NCI-H524 treated with DMSO at 0.1 percent for 48 hours (cell line): ENCODE measurements at places on chromosomes 13 and 19.

DNA sequence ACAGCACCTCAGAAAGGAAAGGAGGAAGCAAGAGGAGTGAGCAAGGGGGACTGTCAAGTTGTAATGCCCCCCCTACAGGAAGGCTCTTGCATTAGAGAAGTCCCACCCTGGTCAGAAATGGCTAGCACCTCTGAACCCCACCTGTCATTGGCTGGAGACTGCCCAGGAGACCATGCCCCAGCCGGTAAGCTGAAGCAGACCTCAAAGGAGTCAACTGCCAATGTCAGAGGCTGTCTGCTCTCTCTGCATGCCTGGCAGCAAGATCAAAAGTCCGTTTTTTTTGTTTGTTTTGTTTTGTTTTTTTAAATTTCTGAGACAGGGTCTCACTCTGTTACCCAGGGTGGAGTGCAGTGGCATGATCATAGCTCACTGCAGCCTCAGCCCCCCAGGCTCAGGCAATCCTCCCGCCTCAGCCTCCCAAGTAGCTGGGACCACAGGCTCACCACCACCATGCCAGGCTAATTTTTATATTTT is 8.1 kb upstream of the BCL3 start:
- no peak for DNase-seq

DNA sequence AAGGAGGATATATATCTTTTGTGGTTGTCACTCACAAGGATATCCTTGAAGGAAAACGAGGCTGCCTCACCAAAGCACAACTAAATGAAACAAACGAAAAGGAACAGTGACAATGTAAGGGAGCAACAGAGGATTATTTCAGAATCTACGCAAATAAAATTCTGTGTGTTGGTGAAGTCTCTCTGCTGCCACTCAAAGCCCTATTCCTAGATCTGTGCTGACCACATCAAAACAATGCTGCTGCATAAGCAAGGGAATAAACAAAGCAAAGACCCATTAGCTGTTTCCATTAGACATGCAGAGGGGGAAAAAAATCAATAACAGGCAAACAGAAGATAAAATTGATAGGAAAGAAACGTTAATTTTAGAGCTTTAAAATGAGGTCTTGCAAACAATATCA is 204.4 kb downstream of the MZT1 start:
- no peak for DNase-seq

DNA sequence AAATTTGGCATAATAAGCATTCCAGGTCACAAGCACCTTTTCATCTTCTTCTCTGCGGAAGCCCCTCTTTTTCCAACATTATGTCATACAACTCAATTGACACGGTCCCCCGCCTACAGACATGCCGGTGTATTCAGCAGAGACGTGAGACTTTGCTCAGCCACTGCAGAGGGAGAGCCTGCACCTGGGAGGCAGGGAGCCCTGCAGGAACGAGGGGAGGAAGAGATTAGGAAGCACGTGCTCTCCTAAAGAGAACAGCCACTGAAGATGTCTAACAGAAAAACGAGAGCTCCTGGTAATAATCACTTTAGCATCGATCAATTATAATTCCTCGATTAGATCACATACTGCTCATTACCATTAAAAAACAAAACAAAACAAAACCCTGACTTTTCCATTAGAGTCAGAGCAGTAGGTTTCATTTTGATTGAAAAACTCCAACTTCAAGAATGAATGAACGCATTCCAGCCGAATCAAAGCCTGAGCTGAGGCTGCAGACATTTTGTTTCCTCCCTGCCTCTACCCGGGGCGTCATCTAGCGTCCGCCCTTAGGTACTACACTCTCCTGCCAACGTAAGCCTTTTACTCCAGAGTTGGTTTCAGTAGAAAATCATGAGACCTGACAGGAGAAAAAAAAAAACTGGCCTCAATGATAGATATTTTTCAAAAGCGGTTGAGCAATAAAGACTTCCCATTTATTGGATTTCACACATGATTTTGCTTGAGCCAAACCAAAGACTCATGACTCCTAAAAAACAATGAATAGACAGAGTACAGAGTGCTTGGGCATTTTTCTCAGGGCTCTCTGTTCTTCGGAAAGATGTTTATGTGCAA is 194.5 kb downstream of the KATNAL1 start:
- peak; percentile 58 for DNase-seq

DNA sequence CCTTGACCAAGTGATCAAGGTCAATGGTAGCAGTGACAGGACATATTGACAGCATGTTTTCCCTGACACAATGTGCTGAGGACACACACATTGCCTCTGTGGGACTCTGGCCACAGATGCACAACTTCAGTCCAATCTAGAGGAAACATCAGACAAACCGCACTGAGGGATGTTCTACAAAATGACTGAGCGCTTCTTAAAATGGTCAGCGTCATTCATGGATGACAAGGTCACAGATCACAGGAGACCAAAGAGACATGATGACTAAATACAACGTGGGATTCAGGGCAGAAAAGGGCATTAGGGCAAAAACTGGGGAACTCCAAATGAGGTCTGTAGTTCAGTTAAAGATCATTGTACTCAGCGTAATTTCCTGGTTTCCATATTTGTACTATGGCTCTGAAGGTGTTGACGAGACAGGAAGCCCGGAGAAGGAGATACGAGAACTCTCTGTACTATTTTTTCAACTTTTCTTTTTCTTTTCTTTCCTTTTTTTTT is 20.6 kb downstream of the PBX4 start:
- DNase-seq: no peak

DNA sequence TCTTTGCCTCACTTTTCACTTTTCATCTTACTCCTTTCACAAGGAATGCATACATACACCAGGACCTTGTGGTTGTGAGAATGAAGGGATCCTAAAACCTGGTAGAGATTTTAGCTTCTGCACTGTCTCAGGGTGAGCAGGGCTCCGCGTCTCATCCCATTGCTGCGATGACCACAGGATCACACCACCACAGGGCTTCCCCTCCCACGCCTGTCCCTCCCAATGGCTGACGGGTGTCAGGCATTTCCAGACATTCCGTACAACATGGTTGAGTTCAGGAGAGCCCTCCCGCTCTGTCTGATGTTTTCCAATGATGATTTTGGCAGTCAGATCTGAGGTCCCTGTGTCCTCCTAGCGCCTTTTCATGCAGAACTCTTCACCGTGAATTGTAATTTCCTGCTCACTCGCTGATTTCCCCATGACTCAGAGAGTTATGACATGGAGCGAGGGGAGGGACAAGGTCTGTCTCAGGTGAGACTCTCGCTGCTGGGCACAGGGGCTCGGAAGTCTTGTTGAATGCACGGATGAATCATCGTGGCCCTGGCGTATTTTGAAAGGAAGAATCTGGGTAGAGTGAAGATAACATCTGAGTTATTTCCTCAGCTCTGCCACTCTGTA is 102.8 kb downstream of the TEX29 start:
- DNase-seq: no peak

DNA sequence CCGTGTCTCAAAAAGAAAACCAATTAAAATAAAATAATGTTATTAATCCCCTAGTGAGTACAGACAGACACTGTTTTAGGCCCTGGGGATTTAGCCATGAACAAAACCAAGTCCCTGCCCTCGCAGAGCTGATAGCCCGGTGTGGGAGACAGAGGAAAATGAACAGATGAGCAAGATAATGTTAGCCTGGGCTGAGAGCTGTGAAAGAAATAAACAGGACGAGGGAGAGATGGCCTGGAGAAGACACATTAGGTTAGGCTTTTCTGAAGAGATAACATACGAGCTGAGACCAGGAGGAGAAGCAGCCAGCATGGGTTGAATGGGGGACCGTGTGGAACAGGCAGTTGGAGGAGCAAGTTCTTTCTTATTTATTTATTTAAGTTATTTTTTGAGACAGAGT is 9.0 kb downstream of the RELB start:
- DNase-seq: no peak

DNA sequence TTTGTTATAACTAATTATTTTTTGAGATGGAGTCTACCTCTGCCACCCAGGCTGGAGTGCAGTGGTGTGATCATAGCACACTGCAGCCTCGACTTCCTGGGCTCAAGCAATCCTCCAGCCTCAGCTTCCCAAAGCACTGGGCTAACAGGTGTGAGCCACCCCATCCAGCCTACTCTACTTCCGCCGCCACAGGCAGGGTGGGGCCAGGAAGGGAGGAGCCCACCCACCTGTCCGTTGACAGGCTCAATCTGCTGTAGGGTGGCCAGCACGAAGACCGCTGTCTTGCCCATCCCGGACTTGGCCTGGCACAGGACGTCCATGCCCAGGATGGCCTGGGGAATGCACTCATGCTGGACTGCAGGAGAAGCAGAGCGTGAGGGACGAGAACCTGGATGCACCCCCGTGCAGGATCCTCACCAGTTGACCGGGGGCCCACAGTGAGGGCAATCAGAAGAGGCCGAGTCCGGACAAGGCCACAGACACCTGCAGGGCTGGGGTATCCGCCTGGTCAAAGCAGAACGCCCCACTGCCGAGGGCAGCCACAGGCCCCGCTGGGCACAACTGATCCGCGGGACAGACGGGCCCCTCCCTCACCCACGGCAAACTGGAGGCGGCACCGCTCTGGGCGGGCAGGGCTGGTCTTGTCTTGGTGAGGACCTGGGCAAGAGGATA is 6.7 kb downstream of the DDX39A start:
- no peak for DNase-seq

DNA sequence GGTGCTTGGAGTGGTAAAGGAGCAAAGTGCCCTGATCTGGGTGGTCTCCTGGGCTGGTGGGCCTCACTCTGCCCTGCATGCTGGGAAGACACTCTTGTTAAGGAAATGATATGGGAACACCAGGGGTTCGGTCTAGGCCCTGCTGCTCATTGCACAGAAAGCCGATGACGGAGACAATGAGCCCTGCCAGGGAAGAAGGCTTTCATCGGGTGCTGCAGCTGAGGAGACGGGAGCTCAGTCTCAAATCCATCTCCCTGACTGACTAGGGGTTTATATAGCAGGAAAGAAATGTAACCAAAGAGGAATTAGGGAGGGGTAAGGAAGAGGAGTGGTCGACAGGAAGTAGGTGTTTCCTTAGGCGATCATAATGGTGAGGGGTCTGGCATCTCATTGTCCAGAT is 253.4 kb downstream of the TEX29 start:
- no peak for DNase-seq

DNA sequence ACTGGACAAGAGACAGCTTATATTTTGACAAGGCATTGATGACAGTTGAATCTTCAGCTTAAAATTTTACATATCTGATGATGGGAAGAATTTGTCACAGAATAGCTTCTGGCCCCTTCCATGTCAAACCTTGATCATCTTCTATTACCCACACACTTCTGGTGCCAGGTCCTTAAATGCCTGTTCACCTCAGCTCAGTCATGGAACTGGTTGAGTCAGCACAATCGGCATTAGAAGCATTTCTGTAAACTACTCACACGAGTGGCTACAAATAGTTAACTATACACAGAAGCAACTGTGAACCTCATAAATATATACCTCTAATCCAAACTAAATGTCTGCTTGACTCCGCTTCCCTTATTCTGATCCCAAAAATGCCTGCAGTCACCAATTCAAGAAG is 161.2 kb downstream of the FOXO1 start:
- no peak for DNase-seq

GRCh38 chr13:52405767-52406494 is at the start of gene THSD1:
THSD1 (minus strand) TSS chr13:52406172; CDS start chr13:52402600, 3,572 bp downstream.
- DNase-seq: no peak

DNA sequence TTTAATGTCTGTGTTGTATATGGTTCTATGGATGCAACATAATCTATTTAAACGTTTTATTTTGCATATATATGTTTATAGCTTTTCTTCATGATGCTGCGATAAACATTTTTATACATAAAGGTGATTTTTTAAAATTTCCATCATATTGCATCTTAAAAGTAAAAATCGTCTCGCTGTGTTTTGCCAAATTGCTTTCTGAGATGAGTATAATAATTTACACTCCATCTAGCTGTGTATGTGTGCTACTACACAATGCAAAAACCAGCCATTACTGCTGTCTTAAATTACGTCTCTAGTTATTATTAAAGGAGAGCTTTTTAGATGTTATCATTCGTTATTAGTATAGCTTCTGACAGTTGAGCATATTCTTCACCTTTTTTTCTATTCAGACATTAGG is 37.2 kb downstream of the METTL21C start:
- no peak for DNase-seq

- no peak for DNase-seq
Observed at GRCh38 chr13:20513466-20513995, 12.1 kb downstream of the CRYL1 start.

- no peak for DNase-seq
Observed at GRCh38 chr19:7942981-7943443, 454 bp downstream of the TIMM44 start.

DNA sequence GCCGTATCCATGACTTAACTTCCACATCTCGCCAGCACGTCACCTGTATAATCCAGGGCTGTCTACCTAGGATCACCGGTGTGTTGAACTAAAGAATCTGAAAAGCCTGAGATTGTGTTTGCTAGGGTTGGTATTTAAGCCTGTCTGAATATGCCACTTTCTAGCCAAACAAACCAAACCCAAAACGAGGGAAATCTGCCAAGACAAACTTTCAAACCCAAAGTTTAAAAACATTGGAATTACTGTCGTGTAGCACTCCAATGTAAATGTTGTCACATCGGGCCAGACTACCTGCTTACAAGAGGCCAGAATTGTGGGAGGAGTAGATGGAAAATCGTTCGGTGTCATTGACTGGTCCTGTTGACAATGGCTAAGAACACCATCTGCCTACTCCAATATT is 747.8 kb downstream of the EFNB2 start:
- DNase-seq: no peak

GRCh38 chr13:106047859-106048258 is 487.6 kb downstream of the EFNB2 start:
- no peak for DNase-seq

DNA sequence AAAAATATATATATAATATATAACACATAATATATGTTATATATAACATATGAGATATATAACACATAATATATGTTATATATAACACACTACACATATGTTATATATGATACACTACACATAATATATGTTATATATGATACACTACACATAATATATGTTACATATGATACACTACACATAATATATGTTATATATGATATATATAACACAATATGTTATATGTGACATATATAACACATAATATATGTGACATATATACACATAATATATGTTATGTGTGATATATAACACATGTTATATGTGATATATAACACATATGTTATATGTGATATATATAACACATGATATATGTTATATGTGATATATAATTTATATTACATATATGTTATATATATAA is 129.7 kb downstream of the CACNA1A start:
- DNase-seq: no peak

DNA sequence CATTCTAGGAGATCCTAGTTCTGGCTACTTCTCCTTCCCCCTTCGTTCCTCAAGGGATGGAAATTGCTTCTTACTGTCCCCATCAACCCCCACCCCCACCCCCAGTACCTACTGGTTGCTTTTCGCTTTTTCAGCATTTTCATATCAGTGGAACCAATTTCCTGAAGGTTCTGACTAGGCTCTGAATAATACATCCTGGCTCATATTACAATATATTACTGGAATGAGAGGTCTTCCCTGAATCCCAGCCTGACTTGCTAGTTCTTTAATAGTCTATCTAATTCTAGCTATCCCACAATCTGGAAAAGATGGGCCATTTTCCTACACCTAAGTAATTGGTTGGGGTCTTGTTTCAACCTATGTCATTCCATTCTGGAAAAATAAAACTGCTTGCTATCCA is 207.4 kb downstream of the COG6 start:
- DNase-seq: no peak
